ENCODE measurements at places on chromosomes 2 and 18.

DNA sequence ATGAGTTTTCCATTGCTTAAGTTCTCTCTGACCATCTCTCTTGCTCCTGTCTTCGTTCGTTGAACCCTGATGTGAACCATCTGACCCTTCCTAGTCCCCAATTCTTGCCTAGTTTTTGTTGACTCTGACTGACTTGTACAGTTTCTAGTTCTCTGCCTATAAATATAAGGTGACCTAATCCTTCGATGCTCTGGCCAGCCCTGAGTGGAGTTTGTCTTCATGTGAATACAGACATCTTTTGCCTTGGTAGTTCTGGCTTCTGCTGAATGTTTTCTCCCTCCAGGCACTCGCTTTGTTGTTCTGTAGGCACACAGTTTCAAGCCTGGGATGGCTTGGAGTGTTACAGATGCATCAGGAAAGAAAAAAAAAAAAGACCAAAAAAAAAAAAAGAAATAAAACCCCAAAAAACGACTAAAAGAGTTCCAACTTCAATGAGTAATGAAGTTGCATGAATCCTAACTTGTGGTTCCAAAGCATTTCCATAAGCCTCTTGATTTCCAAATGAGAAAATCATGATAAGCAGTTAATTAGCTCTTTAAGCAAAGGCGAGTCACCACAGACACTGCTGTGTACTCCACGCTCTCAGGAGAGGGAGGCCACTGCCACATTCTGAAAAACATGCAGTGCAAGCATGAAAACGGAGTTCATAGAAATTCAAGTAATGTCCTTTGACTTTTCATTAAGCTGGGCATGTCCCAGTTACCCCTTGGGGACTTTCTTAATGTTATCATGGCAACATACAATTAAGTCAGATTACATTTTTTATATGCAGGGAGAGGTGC is 165.2 kb downstream of the TDRD15 start:
- DNase-seq, result no peak

DNA sequence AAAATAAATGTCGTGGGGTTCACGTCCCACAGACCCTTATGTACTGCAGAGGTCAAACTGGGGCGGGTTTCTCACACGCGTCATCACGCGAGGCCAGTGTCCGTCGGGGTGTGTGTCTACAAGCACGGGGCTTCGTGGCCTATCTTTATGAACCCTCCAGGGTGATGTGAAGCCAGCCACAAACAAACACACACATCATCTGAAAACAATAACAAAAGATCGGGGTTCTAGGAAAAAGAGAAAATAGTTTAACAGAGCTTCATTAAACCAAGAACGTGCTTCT is 23.3 kb downstream of the LDLRAD4 start:
- DNase-seq, result no peak

- DNase-seq, result no peak
These were observed 19.0 kb upstream of the DUSP19 start for GRCh38 chr2:183059561-183059960.

DNA sequence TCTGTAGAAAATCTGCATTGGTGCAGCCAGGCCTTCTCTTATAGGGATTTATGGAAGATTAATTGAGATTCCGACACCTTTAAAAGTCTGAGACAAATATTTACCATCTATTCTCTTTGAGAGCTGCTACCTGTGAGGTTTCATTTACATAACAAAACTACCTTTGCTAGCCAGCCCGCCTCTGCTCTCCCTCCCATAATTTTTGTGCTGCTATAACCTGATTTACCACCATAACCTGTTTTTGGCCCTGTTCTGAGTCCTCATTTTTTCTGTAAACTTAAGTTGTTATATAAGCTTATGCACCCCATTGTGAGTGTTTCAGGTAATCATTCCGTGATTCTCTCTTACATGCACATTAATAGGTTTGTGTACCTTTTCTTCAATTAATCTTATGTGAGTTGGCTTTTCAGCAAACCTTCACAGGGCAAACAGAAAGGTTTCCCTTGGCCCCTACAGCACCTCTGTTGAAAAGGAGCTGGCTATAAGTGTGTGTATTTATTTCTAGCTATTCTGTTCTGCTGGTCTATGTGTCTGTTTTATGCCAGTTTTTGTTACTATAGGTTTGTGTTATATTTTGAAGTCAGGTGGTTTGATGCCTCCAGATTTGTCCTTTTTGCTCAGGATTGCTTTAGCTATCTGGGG is 114.9 kb upstream of the XIRP2 start:
- DNase-seq, result no peak

DNA sequence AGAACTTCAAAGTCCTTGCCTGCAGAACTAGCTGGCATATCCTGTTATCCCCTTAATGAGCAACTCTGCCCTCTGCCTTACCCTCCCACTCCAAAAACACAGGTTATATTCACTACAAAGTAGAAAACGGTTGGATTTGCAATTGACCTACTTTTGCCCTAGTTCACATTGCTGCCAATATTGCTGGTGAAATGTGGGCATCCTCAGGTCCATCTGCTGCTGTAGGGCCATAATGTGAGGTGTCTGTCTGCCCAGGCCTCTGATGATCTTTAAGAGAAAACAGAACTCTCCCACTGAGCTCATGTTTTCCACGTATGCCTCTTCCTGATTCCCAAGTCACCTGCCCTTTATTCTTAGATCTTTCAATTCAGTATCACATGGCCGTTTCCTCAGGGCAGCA is 294.0 kb upstream of the CDH20 start:
- no peak for DNase-seq

DNA sequence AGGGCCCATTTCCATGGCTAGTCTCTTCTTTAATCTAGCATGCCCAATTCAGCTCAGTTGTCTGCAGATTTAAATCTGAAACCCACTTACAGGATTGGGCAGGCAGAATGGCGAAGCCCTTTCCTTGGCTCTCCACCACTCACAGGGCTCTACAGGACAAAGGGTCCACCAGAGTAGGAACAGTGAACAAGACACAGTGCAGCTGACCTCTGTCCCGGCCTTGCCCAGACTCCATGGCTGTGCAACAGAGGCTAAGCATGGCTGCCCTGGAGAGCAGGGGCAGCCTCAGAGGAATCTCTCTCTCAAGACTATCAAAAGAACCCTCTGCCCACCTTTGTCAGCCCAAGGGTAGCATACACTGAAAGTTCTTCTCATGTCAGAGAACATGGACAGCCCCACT is 9.7 kb upstream of the ATP6V1B1 start:
- DNase-seq, result no peak

DNA sequence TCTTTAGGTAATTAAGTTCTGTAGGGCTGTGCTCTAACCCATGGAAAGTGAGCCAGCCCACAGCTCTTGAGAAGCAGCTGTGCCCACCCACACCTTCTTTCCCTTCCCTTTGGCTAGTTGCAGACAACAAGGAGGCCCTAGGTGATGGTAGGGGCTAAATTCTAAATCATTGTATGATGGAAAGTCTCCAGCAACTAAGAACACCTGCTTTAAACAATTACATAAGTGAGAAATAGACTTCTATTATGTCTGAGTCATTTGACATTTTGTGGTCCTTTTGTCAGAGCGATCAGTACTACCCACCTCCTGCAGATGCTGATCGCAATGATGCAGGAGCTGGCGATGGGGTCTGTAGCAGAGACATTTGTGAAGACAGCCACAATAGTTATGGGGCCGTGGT is 79.6 kb downstream of the TEX51 start:
- no peak for DNase-seq

DNA sequence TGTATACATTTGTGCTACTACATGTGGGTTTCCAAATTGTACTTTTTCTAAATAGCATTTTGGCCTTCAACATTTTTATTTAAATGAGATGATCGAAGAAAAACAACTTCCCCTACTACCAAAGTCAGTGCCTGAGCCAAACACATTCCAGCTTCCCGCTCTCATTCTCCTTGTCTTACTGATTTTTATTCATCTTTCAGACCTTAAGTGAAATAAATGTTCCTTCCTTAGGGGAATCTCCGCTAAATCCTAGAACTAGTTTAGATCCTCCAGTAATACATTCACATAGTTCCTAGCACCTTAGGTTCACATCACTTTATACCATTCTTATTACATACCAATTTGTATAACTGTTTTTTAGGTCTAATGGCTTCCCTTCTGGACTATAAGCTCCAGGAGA is 122.3 kb upstream of the COL3A1 start:
- DNase-seq, result no peak

- no peak for DNase-seq
These were observed 1262.5 kb upstream of the CDH2 start for GRCh38 chr18:29439398-29439797.

GRCh38 chr2:128820452-128820851 is 501.8 kb upstream of the HS6ST1 start:
- DNase-seq, result no peak

DNA sequence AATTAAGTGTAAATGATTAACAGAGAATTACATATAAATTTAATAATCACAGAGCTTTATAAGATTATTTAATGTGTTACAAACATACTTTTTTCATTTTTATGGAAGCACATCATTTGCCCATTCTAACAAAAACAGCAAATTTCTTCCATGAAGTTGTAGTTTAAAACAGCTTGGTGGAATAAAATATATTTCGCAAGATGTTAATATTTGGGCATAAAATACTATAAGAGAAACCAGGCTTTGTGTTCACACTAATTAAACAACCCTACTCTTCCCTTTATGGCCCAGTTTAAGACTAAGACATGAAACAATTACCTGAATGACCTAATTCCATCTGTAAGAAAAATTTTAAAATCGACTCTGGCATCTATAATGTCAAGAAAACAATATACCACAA is 69.4 kb downstream of the LNPK start:
- no peak for DNase-seq

GRCh38 chr2:88097192-88097591 is 29.6 kb downstream of the SMYD1 start:
- no peak for DNase-seq

- no peak for DNase-seq
These were observed 97.8 kb downstream of the CSRNP3 start for GRCh38 chr2:165567273-165567672.

- DNase-seq, result no peak
These were observed 70.3 kb upstream of the KLHL29 start for GRCh38 chr2:23314687-23315086.

DNA sequence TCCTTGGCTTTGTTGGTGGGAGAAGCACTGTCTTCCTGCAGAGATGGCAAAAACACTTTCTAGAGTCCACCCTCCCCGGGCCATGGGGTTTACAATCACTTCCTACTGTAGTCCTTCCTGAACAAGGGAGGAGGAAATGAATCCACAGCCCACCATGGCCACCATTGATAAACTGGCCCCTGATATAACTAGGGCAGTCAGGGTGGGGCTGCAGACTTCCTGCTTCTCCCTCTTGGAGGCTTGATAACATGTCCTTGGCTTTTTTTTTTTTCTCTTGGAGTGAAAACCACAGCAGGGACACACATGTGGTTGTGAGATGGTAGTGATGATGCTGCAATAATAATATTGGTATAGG is 437.8 kb downstream of the ZNF521 start:
- no peak for DNase-seq

- DNase-seq, result no peak
These were observed 123.7 kb downstream of the FTCDNL1 start for GRCh38 chr2:199727306-199727705.

DNA sequence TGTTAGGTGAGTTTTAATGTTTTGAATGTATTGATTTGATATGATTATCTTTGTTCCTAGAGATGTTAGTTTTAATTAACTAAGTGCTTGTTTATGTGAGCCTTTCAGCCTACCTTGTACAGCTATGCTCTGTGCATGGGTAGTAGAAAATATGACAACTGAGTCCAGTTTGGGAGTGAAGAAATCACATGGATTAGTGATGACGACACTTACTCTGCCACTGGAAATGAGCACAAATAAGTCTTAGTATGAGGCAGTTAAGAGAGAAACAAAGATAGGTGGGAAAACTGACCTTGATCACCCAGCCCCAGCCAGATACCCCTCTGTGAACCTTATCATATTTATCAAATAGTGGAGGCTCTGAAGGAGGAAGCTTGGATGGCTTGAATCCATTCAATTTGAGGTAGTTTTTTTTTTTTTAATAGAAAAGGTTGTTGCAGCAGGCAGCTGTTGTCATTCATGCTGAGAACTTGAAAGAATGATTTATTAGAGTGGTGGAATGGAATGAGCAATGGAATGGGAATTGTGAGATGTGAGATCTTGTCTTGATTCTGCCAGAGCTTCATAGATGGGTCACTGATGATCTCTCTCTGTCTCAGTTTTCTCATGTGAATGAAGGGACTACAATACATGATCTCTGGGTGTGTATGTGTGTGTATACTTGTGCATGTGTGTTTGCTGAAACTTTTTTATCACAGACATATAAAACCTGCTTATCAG is 96.4 kb downstream of the MAP3K20 start:
- DNase-seq, result no peak

DNA sequence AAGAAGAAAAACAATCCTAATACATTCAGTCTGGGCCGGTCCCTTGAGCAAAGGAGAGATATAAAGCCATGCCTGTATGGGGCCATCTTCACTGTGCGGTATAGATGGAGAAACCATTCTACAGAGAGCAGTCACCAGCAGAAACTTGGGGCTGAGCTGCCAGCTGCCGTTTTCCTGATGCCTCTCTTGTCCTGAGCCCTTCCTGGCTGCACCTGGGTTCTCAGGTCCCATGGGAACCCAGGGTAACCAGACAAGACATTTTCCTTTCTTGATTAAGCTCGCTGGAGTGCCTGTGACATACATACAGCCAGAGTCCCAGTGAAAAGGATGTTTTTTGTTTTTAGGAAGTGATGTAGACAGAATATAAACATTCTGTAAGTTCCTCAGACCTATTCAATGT is 5.3 kb upstream of the METTL21A start:
- no peak for DNase-seq

- DNase-seq, result no peak
These were observed 338.0 kb upstream of the CNTNAP5 start for GRCh38 chr2:123687064-123687463.

DNA sequence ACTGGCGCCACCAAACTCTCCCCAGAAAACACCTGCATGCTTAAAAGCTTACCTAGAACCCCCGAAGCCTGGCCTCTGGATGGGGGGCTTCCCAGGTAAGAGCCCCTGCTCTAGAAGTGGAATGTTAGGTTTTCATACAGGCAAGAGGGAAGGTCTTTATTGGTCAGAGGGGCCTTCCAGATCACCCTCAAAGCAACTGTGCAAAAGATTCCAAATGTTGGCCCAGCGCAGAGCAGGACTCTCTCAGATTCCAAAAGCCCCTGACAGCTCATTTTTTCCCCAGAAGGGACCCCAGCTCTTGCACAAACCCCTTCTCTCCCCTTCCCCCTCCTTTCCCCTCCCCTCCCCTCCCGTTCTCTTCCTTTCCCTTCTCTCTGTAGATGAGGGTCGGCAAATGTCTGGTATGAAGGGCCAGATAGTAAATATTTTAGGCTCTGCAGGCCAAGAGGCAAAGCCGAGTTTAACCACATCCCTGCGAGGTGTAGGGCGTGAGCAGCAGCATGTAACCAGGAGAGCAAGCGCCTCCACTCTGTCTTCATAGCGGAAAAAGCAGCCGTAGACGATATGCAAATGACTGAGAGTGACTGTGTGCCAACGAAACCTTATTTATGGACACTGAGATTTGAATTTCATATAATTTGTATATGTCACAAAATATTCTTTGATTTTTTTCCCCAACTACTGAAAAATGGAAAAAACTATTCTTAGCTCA is 116.9 kb downstream of the SMAD7 start:
- no peak for DNase-seq

DNA sequence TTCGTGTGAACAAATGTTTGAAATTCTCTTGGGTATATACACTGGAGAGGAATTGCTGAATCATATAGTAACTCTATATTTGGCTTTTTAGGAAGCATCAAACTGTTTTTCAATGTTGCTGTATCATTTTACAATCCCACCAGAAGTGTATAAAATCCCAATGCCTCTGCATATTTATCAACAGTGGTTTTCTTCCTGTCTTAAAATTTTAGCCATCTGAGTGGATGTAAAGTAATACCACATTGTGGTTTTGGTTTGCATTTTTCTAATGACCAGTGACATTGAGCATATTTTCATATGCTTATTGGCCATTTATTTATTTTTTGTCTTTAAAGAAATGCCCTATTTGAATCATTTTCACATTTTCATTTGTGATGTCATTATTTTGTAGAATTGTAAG is 22.8 kb upstream of the LRP1B start:
- no peak for DNase-seq
